Activated naive CD4-positive, alpha-beta T cell treated with Interleukin-2 at 50 U/mL for 16 hours (primary cell): ENCODE measurements at places on chromosomes 13 and 19.

DNA sequence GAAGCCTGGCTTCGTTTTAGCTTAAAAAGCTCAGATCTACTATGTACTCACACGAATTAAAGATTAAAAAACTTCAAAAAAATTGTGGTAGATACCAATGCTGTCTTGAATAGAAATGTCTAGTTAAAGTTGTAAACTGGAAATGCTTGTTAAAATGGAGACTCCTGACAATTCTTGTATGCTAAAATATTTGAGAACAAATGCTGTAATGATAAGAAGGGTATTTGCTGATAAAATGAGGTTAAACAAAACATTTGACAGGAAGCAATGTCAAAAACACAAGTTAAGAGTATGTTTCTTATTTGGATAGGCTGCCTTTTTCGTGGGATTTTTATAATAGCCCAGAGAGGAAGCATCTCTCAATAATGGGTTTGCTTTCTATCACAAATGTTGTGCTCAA, 48.0 kb upstream of the POSTN start:
- no peak for DNase-seq

DNA sequence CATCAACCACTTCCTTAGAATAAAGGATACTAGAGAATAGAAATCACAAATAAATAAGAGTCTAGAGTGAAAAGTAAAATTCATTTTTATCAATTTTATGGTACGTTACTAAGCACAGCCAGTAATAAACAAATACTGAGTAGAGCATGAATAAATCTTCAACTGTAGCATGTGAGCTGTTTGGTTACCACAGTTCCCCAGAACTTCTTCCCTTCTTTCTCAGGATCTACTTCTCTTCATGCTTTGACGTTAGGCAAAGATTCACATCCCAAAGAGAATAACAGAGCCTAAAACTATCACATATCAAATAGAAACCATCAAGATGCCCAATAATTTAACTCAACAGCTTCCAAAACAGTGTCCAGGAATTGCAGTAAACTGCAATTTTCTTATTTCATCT, 7.4 kb downstream of the RUBCNL start:
- no peak for DNase-seq

DNA sequence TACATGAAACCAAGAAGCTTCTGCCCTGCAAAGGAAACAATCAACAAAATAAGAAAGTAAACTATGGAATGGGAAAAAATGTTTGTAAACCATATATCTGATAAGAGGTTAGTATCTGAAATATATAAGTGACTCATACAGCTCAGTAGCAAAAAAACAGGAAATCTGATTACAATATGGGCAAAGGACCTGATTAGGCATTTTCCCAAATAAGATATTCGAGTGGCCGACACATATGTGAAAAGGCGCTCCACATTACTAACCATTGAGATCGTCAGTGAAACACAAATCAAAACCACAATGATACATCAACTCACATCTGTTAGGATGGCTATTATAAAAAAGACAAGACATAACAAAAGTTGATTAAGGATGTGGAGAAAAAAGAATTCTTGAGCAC, 2818.6 kb upstream of the PCDH20 start:
- DNase-seq = no peak

- no peak for DNase-seq
Measured at GRCh38 chr19:13037731-13038130, 42.5 kb downstream of the NFIX start.

- DNase-seq = no peak
Measured at GRCh38 chr13:106651442-106651841, 83.5 kb upstream of the ARGLU1 start.

DNA sequence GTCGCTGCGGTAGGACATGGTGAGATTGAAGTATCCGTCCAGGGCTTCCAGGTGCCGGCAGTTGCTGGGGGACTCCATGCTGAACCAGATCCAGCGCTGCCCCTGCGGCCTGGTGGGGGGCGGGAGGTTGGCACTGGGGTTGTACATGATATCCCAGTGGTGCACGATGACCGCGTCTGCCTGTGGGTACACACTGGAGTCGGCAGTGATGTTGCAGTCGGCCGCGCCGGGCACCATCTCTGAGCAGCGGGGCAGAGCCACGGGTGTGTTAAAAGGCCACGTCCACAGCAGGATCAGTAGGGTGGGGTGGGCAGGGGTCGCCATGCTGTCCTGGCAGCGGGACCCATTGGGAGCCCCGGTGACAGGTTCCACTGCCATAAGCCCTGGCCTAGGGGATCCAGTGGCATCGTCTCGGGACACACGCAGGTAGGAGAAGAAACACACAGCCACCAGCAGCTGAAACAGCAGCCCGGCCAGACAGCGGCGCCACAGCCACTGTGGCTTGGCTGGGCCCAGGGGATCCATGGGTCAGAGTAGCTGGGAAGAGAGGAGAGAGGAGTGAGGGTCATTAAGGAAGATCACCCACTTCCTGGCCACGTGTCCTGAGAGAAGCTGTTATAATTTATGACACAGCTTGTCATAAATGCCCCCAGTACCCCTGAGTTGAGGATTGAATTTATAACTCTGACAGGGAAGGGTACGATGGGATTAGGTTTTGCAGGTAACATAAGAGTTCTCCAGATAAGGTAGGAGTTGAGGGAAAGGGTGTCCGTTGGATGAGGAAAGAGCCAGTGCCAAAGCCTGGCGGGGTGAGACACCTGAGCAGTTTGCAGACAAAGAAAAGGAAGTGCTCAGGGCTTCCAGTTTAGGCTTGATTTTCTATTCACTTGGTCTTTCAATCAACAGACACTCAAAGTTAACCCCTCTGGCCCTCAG, 2.9 kb downstream of the FUT5 start:
- no peak for DNase-seq

DNA sequence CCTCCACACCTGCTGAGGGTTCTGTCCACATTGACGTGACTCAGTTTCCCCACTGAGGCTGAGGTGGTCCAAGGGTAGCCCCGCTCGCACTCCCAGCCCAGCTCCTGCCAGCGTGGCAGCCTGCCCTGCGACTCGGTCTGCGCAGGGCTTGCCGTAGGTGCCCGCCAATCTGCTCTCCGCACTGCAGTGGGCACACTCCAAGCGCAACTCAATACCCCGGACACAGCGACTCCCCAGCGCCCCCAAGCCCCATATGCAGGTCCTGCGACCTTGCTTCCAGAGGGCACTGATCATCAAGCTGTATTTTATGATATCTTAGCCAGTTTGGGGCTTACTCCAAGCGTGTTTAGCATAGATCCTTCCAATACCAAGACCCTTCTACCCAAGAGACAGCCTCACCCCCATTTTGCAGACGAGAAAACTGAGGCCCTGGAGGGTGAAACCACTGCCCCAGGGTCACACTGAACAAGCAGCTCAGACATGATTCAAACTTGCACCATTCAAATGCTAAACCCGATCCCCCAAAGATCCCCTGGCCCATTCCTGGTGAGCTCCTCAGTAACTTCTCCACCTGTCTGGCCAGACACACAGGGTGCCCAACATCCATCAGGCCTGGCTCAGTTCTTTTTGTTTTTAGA, 13.5 kb downstream of the PTPRS start:
- no peak for DNase-seq

- no peak for DNase-seq
Measured at GRCh38 chr13:113862191-113862930, 1.5 kb downstream of the GAS6 start.

DNA sequence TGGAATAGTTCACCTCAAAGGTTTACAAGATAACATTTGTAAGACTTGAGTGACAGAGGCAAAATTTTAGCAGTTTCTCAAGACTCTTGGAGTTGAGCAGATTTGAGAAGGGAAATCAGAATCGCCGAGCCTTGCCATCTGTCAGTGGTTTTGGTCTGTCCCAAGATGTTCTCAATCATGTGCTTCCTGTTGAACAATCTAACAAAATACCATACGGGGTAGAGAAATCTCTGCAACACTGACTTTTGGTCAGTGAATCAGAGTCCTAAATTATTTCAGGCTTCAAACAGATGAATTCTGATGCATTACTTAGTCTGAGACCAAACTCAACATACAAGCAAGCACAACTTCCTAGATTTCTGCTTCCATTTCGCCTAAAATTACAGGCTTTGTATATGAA, 3.8 kb downstream of the KCTD12 start:
- no peak for DNase-seq

DNA sequence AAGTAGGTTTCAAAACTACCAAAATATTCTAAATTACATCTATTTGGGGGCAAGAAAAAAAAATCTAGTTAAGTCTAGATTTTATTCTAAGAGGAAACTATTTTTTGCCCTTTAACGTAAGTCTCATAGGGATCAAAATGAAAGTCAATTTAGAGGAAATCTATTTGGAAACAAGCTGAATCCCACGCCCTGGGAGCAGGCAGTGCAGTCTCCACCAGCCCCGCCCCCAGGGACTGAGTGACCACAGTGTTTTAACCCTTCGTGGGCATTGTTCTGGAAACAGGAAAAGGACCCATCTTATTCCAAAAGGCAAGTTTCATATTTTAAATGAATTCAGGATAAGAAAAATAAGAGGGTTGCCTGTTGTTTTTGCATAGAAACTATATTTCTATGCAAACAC, 209.7 kb downstream of the SPRY2 start:
- no peak for DNase-seq

DNA sequence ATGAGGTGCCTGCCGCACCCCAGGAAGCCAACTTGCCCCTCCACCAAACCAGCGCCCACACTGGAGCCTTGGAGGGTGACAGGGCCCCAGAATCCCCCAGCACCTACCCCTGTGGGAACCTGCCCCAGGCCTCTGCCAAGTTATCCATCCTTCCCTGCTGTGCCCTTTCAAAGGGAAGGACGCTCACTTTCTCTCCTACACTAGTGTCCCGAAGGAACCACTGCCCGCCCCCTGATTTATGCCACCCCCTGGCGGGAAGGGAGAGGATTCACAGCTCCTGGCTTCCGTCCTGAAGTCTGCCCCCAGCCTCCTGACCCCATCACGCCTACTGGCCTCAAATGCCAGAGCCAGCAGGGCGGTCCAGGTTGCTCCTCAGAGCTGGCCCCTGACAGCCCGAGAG, 1.4 kb downstream of the EVI5L start:
- no peak for DNase-seq

- DNase-seq = no peak
Measured at GRCh38 chr13:111017755-111018459, 97.2 kb upstream of the ARHGEF7 start.

DNA sequence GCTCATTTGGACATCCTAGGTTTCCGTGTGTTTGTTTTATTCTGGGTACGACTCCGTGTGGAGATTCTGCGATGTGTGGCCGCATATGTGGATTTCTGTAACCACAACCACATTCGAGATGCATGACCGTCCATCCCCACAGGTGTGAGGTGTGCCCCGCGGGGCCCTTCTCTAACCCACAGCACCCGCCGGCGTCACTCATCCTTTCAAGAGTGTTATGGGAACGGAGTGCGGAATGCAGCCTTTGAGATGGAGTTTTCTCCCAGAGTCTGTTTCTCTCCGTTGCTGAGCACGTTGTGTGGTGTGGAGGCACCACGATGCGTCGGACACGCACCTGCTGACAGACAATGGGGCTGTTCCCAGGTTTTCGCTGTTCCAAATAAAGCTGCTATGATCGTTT, 40.0 kb downstream of the C13orf46 start:
- DNase-seq = no peak

GRCh38 chr19:56971230-56971629, 130.7 kb upstream of the PEG3 start:
- DNase-seq = no peak

DNA sequence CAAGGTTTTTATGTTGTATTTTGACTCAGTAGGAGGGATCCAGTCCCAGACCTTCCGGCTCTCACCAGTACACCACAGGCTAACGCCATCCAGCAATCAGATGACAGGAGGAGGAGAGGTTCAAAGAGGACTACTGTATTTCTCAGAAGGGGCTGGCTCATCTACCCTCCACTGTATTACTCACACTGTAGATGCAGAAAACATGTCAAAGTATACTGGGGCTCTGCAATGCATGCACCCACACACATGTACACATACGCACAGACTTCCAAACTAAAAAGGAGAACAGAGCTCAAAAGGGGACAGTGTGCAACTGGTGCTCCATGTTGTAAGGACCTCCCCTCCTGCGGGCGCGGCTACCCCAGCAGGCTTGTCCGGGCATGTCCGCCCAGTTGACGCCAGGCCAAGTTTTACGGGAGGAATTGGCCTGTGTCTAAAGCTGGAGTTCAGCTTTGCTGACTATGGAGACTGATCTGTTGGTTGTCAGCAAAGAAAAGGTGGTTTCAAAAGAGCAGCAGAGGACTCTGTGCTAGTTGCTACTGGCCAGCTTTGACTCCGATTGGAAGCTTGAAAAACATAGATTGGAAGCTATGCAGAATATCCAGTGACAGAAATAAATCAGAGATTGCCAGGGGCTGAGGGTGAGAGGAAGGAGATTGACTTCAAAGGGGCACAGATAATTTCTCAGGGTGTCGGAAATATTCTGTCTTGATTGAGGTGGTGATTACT, 314.2 kb downstream of the DLEU7 start:
- DNase-seq = peak; percentile 8

GRCh38 chr19:45529420-45529785, 22.1 kb downstream of the VASP start:
- no peak for DNase-seq

GRCh38 chr13:51945149-51945548, 66.1 kb downstream of the ATP7B start:
- DNase-seq = no peak

- no peak for DNase-seq
Measured at GRCh38 chr19:55097864-55098715, 19.3 kb downstream of the PPP1R12C start.

DNA sequence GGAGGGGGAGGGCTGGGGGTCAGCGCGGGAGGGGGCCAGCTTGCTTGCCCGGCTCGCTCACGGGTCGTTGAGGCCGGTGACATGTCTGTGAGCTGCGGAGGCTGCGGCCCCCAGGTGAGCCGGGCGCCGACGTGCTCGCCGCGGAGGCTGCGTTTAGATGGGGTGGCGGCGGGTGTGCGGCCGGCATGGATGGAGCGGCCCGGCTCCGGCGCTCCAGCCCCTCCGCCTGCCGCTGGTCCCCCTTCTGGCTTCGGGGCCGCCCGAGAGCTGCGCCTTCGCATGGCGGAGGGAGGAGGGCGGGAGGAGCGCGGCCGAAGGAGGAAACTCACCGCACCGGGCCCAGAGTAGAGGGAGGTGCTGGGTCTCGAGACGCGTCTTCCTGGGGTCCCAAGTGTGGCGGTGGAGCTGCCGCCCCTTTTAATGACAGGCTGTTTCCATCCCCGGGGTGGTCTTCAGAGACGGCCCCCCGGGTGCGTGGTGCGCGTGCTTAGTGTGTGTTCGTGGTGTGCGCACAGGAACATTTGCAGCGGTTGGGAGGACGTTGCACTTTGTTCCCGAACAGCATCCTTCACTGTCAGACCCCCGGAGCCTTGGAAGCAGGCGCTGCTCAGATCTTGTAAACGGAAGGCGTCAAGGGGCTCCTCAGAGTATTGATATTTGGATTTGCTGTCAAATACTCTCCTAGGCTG, at the start of gene AKAP11:
Gene AKAP11, plus strand, starts transcription at position 38 of the 689 bp plus-strand sequence. CDS start 14,197 bp downstream, outside the sequence.
- peak; percentile 56 for DNase-seq

- DNase-seq = no peak
Measured at GRCh38 chr13:40272776-40273139, 393.7 kb downstream of the FOXO1 start.

- DNase-seq = peak; percentile 15
Measured at GRCh38 chr19:571566-571974, 826 bp upstream of the BSG start.

- DNase-seq = no peak
Measured at GRCh38 chr13:98984118-98984517, 6.3 kb upstream of the DOCK9 start.

- DNase-seq = no peak
Measured at GRCh38 chr19:51490676-51491075, 10.9 kb downstream of the SIGLEC12 start.
